ENCODE measurements at places on chromosomes 11 and 22.

DNA sequence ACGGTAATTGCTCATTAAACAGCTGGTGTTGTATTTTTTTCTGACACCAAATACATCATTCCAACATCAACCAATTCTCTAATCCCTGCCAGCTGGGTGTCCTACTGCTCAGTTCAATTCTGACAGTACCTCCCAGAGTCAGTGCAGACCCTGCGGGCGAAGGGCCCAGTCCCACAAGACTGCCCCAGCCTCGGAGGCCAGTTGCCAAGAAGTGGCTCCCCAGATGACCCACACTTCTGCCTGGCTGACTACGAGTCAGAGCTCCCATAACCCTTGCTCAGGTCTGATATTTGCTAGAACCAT lies 147.2 kb downstream of the CTTN start:
- DNase-seq = no peak

DNA sequence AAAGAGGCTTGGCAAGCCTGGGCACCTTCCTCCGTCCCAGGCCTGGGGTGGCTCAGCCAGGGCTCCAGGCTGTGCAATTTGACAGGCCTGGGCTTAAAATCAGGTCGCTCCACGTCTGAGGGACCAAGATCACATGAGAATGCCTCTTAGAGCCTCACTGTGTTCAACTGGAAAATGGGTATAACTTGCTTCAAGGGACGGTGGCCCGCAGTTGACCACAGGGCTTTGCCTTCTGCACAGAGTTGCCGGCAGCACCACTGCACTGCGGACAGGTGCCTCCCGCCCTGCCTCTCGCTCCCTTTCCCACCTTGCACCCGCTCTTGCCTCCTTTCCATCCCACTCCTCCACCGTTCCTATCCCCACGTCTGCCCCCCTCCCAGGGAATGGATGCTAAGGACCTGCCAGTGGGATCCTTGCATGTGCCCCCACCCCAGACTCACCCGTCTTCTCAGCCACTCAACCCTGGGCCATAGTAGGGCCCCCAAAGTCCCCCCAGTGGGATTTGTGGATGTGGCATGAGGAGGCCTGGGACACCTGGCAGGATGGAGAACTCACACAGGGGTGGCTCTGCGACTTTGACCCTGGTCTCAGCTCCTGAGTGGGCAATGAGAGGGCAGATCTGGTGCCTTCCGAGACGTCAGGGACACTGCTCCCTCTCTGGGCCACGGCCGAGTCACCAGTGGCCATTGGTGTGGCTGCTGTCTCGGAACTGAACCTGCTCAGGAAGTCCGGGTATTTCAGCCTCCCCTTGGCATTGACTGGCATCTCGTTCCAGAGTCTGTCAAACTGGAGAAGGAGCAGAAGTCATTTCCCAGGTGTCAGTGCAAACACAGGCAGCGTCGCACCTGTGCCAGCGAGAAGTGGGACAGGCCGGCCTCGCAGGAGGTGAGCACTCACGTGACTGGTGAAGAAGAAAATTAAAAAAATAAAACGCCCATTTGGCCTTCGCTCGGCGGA lies 128.0 kb downstream of the MPPED1 start:
- no peak for DNase-seq

- no peak for DNase-seq
Measured at GRCh38 chr11:14783788-14784187, 108.2 kb downstream of the CYP2R1 start.

DNA sequence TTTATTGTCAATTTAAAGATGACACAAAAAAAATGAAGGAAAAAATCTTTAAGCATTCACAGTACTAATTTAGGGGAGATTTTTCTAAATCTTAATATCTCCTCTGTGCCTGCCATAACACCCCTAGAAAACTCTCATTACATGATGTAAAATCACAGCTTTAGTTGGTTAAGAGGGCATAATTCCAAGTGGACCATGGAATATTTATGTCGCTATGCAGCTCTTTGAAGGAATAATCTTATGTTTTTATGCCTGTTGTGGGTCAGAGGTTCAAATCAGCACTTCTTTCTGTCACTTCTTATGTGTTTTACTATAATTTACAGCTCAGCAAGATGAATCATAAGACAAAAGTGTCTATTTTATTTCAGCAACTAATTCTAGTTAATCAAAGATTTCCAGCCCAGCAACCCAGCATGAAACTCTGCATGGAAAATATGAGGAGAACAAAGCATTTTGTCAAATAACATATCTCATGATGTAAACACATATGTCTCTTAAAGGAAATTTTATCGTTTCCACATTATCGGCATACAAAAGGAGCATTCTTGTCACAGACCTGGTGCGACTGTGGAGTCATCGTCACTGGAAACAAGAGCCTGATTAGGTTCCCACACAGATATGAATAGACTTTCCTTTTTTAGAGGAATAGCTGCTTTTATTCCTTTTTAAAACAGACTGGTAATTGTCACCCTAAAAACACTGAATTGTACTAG lies 274.8 kb downstream of the SOX6 start:
- no peak for DNase-seq

GRCh38 chr11:118930094-118930712 lies 4.5 kb upstream of the BCL9L start:
- DNase-seq = peak; percentile 93

GRCh38 chr22:23357053-23357452 lies 176.7 kb downstream of the BCR start:
- peak; percentile 39 for DNase-seq

- DNase-seq = no peak
Measured at GRCh38 chr11:95944623-95945022, 20.7 kb upstream of the MTMR2 start.

GRCh38 chr11:48123934-48124755 lies 92.5 kb upstream of the OR4B1 start:
- no peak for DNase-seq

GRCh38 chr22:19478045-19478900 lies 720 bp downstream of the UFD1 start:
- DNase-seq = no peak

- no peak for DNase-seq
Measured at GRCh38 chr22:39985383-39986035, 9.2 kb upstream of the FAM83F start.

DNA sequence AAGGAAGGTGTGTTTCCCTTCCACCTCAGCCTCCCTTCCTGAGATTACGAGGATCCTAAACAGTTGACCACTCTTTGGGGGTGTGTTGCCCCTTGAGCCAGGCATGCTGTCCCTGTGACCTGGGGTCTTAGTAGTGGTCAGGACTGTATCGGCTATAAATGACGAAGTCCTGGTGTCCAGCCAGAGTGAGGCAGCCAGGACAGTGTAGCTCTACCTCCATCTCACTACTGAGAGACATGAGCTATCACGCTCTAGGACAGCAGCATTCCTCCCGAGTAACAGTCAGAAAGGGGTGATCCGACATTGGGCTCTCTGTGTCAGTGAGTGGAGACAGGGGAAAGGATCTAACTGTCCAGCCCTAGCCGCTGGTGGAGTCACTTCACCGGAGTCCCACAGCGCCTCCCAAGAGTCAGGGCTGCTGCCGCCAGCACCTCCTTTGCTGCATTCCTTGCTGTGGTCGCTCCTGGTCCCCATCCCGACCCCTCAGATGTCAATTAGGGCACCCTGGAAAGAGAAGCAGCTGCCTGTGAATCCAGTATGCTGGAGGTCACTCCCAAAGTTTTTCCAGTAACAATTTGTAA lies 3.3 kb upstream of the B3GNT6 start:
- no peak for DNase-seq
